ENCODE measurements at places on chromosomes 11 and 22.

DNA sequence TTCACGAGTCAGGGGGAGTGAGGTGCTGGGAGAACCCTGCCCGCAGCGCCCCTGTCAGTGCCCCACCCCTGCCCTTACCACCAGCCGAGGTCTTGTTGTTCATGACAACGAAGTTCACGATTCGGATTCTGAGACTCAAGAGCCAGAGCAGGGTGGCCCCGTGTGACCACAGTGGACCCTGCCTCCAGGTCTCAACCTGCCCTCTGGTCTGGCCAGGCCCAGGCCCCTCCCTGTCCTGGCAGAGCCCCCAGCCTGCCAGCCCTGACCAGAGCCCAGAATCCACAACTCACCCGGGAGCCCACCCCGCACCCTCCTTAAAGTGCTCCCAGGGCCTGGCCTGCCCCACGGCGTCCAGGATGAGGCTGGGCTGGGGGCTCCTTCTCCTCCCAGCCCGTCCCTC, 9.9 kb downstream of the ANO9 start:
- no peak for DNase-seq

DNA sequence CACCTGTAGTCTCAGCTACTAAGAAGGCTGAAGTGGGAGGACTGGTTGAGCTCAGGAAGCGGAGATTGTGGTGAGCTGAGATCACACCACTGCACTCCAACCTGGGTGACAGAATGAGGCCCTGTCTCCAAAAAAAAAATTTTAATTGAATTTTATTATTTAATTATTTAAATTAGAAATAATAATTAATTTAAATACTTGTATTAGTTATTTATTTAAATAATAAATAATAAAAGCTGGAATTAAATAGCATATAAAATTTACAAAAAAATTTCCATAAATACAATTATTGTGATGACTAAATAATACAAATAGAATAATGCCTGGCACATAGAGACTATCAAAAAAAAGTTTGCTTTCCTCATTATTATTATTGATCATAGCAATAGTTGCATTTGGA, 371.5 kb downstream of the KCNA4 start:
- DNase-seq: no peak

DNA sequence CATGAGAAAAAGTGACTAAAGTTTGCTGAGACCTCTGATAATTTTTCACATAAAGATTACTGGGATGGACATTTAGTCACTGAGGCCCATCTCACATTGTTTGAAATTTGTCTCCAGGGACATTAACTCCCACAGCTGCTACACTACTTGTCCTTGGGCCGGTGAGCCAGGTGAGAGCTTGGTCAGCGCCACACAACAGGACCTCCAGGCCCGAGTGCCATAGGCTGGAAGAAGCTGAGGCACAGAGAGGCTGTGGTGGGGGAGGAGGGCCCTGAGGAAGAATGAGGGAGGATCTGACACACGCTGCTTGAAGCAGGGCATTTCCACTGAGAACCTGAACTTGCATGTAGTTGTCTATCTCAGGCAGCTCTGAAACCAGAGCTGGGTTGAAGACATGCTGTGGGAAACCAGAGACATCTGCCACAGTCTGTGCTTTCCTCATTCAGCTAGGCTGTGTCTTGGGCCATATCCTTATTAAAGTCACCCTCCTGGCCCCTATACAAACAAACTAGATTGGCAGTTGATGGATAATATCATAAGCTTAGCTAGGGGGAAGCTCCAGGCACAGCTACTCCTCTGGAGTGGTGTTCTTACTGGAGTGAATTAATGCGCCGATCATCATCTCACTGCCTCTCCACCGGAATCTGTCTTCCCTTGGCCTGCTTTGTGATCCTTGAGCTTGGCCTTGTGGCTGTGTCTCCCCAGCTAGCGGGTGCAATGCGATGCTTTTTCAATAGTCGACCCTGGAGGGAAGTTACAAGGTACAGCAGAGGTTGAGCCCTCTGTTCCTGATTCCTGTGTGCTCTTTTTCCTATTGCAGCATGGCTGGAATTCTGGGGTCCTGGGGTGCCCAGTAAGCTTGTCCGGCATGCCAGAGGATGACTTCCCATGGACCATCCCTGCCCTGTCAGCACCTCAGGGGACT, 225.3 kb upstream of the B3GAT1 start:
- no peak for DNase-seq

DNA sequence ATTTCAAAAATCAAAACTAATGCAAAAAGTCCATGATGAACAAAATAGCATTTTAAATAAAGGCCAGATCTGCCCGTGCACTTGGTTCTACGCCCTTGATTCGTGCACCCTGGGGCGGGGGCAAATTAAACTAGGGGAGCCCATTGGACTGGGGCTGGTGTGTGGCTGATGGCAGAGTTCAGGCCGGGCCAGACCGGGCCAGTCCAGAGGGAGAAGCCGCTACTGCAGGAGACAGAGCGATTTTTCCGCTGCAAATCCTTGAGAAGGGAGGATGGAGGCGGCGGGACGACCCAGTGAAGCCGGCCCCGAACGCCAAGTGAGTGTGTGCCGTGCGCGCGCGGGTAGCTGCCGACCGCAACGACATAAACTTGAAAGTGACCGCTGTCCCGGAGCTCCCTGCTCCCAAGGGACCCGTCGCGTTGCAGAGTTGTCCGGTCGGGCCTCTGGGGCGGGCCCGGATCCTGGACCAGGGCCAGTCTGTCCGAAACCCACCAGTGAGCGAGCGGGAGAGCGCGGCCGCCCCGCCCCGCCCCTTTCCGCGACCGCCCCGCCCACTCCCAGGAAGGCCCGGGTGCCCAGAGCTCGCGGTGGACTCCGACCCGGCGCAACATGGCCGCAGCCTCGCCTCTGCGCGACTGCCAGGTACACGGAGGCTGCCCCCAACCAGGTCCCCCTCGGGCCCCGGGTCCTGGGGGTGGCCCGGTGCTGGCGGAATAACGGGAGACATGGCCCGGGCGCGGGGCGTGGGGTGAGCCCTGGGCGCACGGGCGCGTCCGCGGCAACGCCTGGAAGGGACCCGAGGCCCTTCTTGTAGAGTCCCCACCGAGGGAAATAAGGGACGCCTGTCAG, at the start of gene TTC38:
TSS of gene TTC38 (plus strand) at position 578 of the 849 bp plus-strand sequence. CDS start at position 610, 32 bp downstream.
- DNase-seq: peak; percentile 80

- no peak for DNase-seq
Measured at GRCh38 chr11:92480499-92480898, 255.9 kb downstream of the FAT3 start.

DNA sequence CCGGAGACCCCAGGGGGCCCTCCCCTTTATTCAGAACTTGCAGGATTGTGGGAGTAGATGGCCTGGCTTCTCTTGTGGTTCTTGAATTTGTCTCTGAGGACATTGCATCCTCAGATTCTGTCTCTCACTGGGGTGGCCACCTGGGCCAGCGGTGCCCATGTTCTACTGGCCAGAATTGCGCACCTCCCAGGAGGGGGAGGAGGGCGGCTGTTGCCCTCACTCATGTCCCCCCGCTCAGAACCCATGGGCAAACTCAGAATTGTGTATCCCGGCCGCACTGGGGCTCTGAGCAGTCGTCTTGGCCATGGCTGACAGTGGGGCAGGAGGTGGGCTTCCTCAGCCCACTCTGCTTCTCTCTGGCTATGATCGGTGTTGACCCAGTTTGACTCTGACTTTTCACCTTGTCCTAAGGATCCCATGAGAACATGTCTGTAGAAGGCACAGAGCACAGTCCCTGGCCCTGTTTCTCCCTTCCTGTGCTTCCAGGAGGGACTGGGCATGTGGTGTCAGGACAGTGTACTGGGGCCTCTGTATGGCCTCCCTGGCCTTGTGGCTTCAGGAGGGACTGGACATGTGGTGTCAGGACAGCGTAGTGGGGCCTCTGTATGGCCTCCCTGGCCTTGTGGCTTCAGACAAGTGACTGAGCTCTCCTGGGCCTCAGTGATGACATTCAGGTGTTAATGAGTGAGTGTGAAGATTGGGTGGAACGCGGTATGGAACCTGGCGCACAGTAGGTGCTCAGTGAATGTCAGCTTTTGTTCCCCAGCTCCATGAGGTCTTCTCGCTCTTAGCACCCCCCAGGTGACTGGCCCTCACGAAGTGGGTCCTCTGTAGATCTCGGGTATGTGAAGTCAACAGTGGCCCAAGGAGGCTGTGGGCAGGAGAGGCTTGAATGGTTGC, 99.3 kb downstream of the TBC1D22A start:
- DNase-seq: no peak

- no peak for DNase-seq
Measured at GRCh38 chr11:111416231-111416960, 37.3 kb upstream of the POU2AF1 start.

GRCh38 chr11:99614352-99614751, 593.6 kb downstream of the CNTN5 start:
- no peak for DNase-seq

DNA sequence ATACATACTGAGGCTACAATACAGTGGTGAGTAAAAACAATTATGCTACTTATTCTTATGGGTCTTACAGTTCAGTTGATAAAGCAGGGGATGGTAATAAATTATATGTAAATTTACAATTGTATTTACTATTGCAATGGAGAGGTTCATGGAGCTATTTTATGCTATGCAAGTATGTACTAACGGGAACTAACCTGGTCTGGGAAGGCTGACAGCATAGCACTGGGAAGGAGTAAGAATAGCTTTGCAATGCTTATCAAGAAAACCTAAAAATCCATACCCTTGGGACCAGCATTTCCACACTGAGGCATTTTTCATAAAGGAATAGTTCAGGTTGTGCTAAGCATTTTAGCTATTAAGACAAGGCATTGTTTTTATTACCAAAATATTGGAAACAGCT, 700.6 kb downstream of the NELL1 start:
- DNase-seq: no peak

DNA sequence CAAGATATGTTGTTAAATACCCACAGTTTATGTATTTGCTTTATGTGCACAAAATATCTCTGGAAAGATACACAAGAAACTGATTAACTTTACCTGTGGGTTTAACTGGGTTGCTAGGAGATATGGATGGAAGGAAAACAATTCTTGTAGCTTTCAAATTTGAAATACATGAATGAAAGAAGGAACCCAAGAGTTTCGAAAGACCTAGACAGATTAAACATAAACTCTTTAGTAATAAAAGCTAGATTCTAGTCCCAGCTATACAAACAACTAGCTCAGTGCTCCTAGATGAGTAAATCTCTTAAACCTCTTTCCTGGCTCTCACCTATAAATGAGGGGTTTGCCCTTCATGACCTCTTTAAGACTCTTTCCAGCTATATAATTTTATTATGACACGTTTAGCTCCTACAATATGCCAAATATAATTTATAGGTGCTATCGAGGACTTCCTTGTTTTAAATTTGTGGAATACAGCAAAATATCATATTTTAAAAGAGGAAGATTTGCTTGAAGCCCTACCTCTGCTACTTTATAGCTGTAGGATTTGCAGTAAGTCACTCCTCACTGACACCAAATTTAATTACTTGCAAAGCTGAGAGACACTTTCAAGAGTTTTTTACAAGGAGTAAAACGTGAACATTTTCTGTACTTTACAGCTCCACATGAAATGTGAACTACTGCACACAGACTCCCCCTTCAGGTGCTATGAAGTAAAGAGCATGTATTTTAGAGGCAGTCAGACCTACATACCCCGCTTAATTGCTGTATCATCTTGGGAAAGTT, 50.7 kb downstream of the RRAS2 start:
- DNase-seq: peak; percentile 0

DNA sequence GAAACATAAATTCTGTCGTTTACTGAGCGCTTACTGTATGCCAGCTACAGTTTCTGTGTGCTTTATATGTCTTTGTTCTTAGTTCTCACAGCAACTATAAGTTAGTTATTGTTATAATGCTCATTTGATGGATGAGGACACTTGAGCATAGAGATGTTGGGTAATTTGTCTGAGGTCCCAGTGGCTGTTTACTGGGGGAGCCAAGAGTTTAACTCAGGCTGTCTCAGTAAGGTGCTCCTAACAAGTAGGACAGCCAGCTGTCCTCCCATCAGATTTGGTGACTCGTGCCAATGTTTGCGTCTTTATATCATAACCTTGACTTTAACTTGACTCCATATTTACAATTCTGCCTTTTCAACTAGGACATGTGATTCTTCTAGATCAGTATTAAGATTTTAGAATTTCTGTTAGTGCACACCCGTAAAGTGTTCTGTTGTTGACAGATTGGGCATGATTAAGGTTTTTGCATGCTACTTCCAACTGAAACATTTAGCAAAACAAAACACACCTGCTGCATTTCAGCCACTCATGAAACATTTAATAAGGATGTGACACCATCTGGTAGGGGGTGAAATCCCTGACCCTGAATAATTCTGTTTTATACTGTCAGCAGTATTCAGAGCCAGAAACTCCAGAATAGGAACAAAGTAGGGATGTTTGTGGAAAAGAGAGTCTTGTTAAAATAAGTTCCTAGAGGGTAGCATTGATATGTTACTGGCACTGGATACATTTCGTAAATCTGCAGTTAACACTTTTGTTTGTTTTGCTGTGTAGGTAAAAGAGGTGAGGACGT, 1.9 kb downstream of the REXO2 start:
- no peak for DNase-seq

DNA sequence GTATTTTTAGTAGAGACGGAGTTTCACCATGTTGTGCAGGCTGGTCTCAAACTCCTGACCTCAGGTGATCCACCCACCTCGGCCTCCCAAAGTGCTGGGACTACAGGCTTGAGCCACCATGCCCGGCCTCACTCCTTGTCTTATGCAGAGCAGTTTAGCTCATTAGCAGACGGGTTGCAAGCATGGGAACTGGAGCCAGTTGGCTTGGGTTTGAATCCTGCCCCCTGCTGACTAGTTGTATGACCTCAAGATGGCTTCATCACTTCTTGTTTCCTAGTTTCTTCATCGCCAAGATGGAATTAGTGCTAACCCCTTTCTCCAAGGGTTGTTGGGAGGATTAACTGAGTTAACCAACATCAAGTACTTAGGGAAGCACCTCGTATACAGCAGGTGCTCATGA, 23.4 kb upstream of the RASD2 start:
- DNase-seq: no peak

GRCh38 chr11:130600139-130600538, 151.7 kb downstream of the ADAMTS15 start:
- no peak for DNase-seq

DNA sequence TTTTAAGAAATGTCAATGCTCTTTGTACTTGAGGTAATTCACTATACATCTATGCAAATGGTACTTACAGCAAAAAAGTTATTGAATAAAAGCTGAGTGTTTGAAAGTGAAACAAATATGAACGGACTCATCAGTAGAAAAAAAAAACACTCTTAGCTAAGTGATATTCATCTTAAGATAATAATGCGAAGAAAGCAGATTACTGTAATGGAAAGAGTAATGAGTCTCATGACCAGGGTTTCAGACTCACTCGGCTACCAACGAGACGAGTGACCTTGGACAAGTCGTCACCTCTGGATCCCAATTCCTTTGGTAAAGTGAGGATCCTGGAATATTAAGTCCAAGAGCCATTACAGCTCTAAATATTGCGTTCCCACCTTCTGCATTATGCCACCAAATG, 57.0 kb downstream of the PACSIN2 start:
- no peak for DNase-seq

GRCh38 chr22:46750530-46750800, 12.0 kb upstream of the TBC1D22A start:
- DNase-seq: no peak

DNA sequence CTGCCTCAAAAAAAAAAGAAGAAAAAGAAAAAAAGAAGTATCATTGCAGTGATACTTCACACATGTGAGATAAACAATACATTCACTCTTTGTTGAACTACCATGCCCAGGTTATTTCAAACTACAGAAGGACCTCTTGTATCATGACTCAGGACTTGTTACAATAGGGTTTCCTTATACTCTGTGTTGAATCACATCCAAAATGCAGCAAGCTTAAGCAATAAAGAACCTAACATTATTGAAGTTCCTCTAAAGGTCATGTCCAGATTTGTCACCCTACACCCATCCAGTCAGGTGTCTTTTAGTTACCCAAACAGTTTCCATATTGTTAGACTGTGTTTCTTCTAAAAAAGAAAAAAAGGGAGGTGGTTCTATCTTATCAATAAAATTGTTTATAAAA, 26.9 kb upstream of the ALKBH3 start:
- no peak for DNase-seq
